ENCODE measurements at places on chromosomes 5 and 9.
A peak's percentile ranks its signal among the peaks of the same experiment; 100 is the strongest.

DNA sequence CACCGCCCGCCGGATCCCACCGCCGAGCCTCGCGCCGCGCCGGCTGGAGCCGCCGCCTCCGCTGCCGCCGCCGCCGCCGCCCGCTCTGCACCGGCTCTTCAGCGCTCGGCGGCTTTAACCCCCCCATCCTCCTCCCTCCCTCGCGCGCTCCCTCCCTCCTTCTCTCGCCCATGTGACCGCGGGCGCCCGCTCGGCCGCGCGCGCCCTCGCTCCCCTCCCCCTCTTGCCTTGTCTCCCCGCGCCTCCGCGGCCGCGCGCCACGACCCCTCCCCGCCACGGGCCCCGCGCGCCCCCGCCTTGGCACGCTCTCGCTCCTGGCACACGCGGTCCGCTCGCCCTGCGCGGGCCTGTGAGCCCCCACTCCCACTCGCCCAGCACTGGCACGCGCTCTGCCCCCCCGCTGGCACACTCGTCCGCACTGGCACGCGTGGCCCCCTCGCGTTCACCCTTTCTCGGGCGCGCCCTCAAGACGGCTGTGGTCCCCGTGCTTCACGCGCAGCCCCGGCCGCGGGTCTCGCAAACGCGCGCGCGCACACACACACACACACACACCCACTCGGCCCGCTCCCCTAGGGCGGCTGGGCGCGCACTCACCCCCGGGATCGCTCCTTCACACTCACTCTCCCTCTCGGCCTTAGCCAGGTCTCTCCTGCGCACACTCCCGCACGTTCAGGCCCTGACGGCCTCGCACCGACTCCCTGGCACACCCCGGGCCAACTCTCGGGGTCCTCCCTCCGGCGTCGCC is at the start of gene CNTFR:
TSS of gene CNTFR (minus strand) at position 89 of the 745 bp plus-strand sequence. CDS start 20,743 bp downstream, outside the sequence.
- DNase-seq, result no peak

- DNase-seq, result no peak
These were observed 1640.3 kb upstream of the C9orf72 start for GRCh38 chr9:29213417-29214153.

DNA sequence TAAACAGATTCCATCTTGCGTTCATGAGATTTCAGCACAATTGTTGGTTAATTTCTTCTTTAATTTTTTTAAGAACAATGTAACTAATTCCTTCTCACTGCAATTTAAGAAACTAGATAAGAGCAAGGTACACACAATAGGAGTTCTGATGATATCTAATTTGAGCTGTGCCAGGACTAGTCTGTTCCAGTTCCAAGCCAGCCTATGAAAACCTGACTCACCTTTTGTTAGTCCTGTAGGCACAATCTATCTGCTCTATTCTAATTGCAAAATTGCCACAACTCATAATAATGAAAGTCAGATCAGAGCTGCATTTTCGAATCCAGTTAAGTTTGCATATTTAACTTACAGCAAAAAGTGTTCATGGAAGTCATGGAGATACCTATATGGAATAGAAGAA is 494.1 kb upstream of the TUSC1 start:
- DNase-seq, result no peak

- no peak for DNase-seq
These were observed 19.1 kb downstream of the ACSL6 start for GRCh38 chr5:131992370-131992769.

DNA sequence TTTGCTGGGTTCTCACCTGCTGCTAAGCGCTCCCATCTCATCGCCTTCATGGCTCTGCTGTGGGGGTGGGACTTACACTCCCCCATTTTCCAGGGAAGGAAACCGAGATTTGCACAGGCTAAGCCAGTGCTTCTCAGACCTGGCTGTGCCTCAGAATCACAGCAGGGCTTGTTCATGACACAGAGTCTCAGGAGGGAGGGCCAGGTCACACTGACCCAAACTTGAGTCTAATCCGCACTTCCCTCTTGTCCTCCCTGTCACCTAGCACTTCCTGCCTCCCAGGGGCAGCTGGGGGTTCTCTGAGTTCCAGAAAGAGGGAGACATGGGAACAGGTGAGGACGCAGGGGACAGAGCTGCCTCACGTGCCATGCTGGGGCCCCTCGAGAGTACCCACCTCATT is 15.6 kb upstream of the IER5L start:
- DNase-seq, result no peak

- no peak for DNase-seq
These were observed 36.3 kb downstream of the TSTD2 start for GRCh38 chr9:97596906-97597305.

GRCh38 chr9:105333811-105334210 is 89.4 kb downstream of the SLC44A1 start:
- peak; percentile 10 for DNase-seq

DNA sequence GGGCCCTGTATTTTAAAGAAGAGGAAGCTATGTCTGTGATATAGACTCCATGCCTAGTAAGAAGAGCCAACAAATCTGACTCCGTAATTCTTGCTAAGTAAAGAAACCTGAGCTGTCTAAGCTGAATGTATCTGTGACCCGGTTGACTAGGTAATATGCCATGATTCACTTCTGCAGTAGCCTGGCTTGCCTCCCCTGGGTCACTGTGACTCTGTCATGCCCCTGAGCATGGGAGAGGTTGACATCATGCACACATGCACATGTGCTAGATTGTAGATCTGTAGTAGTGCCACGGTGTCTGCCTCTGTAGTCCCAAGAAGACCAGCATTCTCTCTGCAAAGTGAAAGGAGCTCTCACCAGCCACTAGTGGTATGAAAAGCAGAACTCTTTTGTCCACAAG is 9.1 kb downstream of the SLC22A5 start:
- no peak for DNase-seq

GRCh38 chr9:135245482-135246247 is 158.2 kb downstream of the OLFM1 start:
- DNase-seq, result no peak

Data from adrenal gland (tissue), 19 donors.